CD8-positive, alpha-beta memory T cell (primary cell): ENCODE measurements at places on chromosomes 3 and 15. TPM values are rescaled to one million over a fixed set of nuclear protein-coding genes. Genes with fewer than 3 reads are reported as not detected.

The EBLN2 gene
- total RNA-seq: 3.2 TPM

The CCDC33 gene
- total RNA-seq: not detected

The CTXN2 gene
- total RNA-seq: not detected

The RASGRP1 gene
- total RNA-seq: 67.9 TPM
